ENCODE measurements at places on chromosomes 11 and 22.

GRCh38 chr22:48849963-48850657 is 977.6 kb downstream of the BRD1 start:
- no peak for DNase-seq

- peak; percentile 83 for DNase-seq
Measured at GRCh38 chr22:39240831-39241793, 3.7 kb downstream of the PDGFB start.

DNA sequence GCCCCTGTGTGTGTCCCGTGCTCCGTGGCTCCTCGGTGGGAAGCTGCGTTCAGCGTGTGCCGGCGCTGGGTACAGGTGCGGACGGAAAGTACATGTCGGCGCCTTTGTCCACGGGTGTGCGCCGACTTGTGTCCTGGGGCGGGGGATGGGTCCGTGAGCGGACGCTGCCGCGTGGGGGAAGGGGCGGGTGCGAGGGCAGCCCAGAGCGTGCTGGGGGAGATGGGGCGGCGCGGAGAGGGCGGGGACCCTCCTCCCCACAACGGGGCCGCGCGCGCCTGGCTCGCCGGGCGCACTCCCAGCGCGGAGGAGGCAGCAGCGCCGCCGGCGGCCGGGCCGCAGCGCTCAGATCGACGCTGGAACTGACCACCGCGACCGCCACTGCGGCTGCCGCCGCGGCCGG is 33.6 kb upstream of the RELT start:
- no peak for DNase-seq

DNA sequence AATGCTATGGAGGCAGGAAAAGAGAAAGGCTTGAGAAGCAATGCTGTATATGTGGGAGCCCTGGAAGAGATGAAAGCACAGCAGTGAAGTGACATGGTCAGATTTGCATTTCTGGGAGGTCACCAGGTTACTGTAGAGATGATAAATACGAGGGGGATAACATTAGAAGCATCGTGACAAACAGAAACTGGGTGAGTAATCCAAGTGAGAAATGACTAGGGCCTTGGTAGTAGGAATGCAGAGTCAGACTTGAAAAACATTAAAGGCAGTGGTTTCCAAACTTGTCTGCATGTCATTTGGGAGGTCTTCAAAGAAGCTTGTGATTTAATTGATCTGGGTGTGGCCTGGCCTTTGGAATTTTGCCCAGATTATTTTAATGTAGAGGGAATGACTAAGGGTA is 43.9 kb downstream of the CCDC34 start:
- no peak for DNase-seq

GRCh38 chr11:68684385-68685356 is at the start of gene GAL:
GAL (plus strand) TSS chr11:68684544; CDS start chr11:68684924, 380 bp downstream.
- no peak for DNase-seq

GRCh38 chr11:78100261-78100660 is 20.6 kb upstream of the NDUFC2 start:
- peak; percentile 28 for DNase-seq

DNA sequence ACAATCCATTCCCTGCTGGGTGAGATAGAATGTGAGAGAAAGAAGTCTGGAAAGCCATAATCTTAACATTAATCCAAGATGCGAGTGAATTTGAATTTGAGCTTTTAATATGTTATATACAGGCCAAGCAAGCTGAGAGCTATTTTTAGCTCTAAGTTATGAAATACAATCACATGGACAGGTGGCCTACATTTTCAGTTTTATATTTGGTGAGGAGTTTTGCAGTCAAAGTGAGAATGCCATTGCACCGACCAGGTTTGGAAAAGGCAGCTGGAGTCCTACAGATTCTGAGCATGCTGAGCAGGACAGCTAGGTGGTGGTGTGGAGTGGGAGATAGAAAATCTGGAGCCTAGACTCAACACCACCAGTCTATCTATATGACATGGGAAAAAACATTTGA is 12.0 kb downstream of the OR5B21 start:
- DNase-seq, result no peak

- no peak for DNase-seq
Measured at GRCh38 chr11:4643076-4643475, 706 bp upstream of the OR51E1 start.

- DNase-seq, result no peak
Measured at GRCh38 chr11:79259800-79260199, 181.0 kb downstream of the TENM4 start.

DNA sequence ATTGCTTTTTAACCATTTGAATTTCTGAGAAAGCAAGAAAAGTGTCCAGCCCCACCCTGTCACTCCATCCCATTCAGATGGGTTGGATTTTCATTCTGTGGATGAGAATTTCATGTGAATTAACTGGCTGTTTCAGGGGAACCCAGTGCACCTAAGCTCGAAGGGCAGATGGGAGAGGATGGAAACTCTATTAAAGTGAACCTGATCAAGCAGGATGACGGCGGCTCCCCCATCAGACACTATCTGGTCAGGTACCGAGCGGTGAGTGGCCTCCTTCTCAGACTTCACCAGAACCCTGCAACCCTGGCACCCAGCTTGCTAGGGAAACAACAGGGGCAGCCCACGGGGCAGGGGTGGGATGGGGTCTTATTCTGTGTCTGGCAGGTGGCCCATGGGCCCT is 58.6 kb upstream of the TTC12 start:
- DNase-seq, result no peak

DNA sequence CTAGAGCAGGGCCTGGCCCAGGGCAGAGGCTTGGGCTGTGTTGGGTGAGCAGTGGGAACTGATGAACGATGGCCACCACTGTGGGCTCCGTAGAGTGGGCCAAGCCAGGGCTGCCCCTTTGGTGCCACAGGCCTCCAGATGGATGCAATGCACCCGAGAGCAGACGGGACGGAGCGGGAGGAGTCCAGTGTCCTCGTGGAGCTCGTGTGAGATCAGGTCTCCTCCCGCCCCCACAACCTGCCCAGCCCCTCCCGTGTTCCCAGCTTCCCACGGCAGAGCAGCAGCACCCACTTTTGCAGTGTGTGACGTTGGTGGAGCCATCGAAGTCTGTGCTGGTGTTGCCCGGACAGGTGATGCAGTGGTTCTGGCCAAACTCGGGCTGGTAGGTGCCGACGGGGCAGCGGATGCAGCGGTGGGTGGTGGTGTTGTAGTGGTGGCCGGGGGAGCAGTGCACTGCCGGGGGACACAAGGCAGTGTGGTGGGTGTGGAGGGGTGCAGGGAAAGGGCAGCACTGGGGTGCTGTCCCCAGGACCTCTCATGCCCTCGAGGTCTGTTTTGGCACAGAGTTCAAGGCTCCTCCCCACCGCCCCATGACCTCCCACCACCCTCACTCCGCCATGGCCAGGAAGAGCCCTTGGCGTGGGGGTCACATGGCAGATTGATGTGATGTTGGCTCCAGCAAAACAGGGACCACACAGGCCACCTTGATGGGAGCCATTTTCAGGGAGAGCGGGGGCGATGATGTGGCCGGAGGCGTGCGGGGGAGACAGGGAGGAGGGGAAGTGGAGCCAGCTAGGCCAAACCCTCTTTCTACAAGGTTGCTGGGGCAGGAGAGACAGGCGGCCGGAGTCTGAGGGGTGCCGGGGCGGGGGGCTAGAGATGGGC is 23.9 kb upstream of the TTLL12 start:
- no peak for DNase-seq

DNA sequence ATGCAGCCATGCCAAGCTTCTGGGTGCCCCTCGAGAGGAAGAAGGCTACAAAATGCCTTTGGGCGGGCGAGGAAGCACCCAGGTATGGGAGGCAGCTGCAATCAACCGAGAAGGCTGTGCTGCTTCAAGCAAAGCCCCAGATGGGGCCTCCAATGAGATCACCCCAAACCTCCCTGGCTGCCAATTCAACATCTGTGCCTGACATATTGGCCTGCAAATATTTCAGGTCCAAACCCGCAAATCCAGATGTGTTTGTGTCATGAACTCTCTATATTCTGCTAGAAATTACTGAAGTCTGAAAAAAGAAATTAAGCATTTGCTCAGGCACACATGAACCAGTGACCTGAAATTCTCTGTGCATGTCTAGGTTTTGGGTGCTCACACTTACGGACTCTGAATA is 78.8 kb upstream of the RCN1 start:
- DNase-seq, result no peak

DNA sequence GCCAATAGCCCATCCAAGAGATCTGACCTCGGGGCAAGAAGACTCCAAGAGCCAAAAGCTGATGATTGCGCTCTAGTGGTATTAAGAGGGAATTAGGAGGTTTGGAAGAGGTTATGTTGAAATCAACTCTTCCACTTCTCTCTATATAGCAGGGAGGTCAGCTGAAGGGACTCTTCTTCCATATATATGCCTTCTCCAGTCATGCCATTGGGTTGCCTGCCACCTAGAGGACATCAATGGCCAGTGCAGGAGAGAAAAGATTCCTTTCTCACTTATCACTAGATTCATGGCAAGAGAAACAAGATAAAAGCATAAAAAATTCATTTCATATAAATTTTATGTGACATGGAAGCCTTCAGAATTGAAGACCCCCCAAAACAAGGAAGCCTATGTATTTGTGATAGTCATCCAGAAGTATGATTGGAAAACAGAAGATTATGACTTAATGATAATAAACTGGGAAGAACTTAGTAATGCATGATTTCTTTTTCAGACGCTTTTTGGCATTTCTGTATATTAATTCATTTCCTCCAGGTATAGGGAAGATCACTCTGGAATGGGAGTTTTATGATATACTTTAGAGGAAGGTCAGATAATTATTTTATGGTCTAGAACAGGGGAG is 435.1 kb upstream of the DDI1 start:
- no peak for DNase-seq

- DNase-seq, result no peak
Measured at GRCh38 chr11:9604134-9604533, 30.7 kb downstream of the WEE1 start.

- no peak for DNase-seq
Measured at GRCh38 chr11:106234794-106235193, 157.3 kb downstream of the AASDHPPT start.

- DNase-seq, result no peak
Measured at GRCh38 chr11:116421529-116422185, 351.1 kb downstream of the BUD13 start.

DNA sequence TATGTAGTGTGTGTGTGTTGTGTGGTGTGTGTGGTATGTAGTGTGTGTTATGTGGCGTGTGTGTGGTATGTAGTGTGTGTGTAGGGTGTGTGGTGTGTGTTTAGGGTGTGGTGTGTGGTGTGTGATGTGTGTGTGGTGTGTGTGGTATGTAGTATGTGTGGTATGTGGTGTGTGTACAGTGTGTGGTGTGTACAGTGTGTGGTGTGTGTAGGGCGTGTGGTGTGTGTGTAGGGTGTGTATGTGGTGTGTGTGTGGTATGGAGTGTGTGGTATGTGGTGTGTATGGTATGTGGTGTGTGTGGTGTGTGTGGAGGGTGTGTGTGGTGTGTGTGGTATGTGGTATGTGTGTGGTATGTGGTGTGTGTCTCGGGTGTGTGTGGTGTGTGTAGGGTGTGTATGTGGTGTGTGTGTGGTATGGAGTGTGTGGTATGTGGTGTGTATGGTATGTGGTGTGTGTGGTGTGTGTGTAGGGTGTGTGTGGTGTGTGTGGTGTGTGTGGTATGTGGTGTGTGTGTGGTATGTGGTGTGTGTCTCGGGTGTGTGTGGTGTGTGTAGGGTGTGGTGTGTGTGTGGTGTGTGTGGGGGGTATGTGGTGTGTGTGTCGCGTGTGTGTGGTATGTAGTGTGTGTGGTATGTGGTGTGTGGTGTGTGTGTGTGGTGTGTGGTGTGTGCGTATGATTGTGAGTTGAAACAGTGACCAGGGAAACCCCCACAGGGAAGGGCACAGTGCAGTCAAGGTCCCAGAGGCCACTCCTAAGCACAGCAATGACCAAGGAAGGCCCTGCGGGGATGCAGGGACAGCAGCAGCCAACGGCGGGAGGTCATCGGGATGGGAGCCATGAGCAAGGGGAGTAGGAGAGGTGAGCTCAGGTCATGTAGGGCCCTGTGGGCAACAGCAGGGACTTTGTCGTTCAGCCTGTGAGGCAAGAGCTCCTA is 2.9 kb upstream of the PPP6R2 start:
- DNase-seq, result no peak

- DNase-seq, result no peak
Measured at GRCh38 chr11:114847306-114847975, 169.1 kb downstream of the NXPE2 start.

All from prostate gland (tissue), 2 donors.